Ascending aorta (tissue), 2 donors: ENCODE measurements at places on chromosomes 11 and 22.

GRCh38 chr11:129348813-129349212 lies 26.8 kb upstream of the BARX2 start:
- no peak for DNase-seq

GRCh38 chr11:28833670-28834069 lies 725.5 kb downstream of the METTL15 start:
- no peak for DNase-seq

DNA sequence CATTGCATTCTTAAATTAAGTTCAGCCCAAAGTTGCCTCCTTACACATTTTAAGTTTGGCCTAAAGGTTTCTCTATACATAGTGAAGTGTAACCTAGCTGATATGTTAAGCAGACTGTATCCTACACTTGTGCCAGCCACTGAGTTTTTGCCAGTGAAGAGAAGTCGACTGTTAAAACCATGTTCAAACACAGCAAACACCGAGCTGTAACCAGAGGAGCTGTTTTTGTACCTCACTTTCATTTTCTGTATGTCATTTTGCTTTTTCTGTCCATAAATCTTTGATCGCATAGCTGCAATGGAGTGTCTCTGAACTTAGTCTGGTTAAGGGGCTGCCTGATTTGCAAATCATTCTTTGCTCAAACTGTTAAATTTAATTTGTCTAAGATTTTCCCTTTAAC lies 403.7 kb downstream of the LUZP2 start:
- no peak for DNase-seq

DNA sequence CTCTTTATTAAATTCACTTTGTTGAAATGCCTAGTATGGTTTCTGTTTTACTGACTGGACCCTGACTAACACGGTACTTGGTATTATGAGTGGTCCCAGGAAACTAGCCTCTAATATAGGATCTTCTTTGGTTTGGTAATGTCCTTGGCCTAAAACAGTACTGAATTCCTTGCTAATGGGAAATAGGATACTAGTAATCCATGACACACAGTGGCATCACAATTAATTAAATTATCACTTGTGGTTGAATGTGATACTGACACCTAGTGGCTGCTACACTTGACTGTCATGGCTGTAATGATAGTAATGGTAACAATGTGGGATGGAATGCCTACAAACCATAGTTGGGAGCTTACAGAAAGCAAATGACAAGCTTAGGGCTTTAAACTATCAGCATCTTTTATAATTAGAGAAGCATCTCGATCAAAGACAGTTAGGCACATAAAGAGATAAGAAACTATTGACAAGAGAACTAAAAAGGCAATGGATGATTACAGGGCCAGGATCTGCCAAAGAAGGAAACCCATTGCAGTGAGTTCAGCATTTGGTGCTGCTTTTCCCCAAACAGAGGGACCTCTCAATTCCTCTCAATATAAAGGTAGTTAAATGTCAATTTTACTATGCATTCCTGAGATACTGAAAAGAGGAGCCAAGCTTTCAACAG lies 8.6 kb downstream of the DNHD1 start:
- DNase-seq = no peak

DNA sequence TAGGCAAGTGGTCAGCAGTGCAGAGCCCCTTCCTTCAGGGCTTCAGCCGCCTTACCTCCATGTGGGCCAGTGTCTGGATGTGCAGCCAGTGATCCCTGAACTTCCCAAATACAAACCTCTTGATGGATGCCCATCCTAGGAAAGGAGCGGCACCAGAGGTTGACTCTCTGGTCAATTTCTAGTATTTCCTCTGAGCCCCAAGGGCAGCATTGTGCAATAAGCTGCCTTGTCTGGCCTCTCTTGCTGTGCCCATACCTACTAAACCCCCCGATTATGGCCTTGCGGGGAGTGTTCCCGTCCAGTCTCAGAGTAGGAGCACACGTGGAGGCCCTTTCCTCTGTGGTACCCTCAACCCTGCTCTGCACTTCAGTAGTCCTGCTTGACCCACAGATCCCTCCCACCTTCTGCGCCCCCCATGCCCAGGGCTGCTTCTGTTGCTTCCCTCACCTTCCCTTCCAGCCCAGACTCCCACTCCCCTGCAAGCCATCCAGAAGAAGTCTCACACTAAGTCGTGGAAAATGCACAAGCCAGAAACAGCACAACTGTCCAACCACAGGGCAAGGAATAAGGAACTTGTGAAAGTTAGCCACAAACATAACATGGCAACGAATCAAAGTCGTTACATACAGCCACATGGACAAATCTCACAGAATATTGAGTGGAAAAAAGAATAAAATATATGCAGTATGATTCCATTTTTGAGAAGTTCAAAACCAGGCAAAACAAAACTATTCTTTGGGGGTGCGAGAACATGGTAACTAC lies 39.6 kb upstream of the HORMAD2 start:
- no peak for DNase-seq

DNA sequence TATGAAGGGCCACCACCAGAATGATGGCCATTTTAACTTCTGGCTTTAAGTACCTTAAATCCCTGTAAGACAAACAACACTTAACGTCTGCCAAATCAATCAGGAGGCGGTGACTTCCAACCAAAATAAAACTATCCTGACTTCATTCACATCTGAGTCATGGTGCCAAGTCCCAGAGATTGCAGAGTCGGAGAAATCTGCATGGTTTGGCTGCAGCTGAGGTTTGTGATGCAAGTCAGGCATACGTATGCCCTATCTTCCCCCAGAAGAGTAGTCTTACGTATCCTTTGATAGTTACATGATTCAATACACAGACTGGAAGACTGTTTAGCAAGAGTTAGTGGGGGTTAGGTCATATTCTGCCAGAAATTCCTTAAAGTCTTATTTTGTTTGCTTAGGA lies 1.7 kb upstream of the GAB2 start:
- peak; percentile 94 for DNase-seq

GRCh38 chr11:4699697-4700435 lies 2.2 kb upstream of the OR51E2 start:
- DNase-seq = no peak

- DNase-seq = no peak
Observed at GRCh38 chr22:18060646-18061620, 16.9 kb upstream of the PEX26 start.

GRCh38 chr11:131668500-131669400 lies 298.3 kb downstream of the NTM start:
- DNase-seq = no peak

DNA sequence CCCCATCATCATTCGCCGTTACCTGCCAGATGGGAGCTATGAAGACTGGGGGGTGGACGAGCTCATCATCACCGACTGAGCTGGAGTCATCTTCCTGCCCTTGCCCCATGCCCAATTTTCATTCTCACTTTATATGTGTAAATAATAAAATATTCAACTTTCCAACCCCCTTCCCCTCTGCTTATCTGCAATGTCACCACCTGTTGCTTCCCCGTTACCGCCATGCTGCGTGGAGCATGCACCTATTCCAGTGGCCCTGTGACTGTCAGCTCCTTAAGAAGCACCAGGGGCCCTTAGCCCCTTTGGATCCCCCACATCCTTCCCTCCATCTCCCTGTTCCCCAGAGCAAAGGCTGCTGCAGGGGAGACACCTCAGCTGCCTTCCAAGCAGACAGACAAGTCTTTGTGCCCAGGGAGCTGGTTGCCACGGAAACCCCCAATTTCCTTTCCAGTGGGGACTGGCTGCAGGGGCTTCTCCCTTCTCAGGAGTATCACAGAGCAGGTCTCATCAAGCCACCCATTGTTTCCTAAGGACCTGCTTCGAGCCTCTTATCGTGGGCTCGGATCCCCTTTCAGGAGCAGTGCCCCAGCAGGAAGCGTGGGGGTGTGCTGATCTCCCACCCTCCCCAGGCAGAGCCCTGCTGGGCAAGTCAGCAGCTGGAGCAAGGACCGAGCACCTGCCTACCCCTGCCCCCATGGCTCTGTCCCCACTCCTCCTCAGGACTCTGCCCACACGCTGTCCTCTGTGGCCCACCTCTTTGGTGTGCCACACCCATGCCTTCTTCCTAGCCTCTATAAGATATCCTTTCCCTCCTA lies 14.3 kb downstream of the POLR2F start:
- no peak for DNase-seq
